ENCODE measurements at places on chromosomes 5 and 9.

GRCh38 chr5:139262742-139263445 is 30.6 kb upstream of the MATR3 start:
- DNase-seq, result peak; percentile 68

- no peak for DNase-seq
These were observed 21.2 kb downstream of the DAPK1 start for GRCh38 chr9:87518702-87519335.

- DNase-seq, result peak; percentile 47
These were observed 453 bp upstream of the CCL28 start for GRCh38 chr5:43412644-43413043.

DNA sequence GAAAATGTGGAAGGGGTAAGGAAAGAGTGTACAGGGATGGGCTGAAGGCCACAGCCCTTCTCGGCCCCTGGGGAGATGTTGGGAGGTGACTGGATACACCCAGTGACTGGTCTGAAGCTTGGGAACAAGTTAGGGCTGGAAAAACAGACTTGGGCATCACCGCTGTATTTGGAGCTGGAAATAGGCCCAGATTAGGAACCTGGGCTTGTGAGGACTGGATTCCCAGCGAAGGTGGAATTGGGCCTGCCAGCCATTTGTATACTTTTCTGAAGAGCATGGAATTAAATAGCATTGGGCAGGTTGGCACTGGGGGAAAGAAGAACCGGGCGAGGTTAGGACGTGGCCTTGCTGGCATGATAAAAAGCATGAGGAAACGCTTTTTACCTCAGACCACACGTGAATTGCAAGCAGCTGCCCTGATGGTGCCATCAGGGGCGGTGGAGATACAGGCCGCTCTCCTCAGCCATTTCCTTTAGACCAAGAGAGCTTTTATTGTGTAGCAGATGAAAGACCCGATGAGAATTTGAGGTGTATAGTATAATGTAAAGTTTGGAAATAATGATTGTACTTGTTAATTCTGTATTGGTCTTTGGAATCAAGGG is 37.8 kb downstream of the OTULIN start:
- DNase-seq, result no peak

GRCh38 chr5:6734243-6734700 is 21.0 kb downstream of the TENT4A start:
- DNase-seq, result no peak

GRCh38 chr5:9082996-9083395 is 462.9 kb downstream of the SEMA5A start:
- DNase-seq, result no peak

DNA sequence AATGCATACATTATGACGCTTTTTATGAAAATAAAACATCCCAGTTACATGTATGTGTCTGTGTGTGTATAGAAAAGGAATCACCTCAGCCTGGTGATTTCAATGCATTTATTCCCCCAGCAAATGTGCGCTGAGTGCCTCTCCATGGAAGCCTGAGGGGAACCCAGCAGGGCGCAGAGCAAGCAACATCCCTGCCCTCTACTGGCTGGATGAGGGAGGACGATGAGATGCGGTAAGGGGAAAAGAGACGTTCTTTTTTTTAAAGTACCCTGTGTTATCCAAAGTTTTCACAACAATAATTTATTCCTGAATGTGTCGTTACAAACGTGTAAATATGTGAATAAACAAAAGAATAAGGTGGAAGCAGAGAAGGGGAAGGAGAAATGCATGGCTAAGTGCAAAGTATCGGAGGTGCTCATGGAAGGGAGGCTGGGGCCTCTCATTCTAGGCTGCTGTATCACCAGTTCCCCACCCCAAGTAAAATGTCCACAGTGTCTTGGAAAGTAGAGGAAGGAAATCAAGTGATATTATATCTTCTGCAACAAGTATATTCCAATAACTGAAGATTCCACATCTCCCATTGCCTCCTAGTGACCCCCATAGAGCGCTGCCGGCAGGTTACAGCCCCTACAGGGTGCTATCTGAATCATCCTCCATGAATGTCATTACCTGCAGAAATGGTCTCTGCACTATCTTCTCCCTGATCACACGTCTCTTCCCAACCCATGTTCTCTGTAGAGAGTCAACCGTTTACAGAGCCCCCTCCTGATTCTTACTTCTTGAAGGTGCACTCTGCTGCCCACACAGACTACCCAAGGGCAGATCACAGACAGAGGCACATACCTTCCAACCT is 13.0 kb upstream of the ABLIM3 start:
- no peak for DNase-seq

DNA sequence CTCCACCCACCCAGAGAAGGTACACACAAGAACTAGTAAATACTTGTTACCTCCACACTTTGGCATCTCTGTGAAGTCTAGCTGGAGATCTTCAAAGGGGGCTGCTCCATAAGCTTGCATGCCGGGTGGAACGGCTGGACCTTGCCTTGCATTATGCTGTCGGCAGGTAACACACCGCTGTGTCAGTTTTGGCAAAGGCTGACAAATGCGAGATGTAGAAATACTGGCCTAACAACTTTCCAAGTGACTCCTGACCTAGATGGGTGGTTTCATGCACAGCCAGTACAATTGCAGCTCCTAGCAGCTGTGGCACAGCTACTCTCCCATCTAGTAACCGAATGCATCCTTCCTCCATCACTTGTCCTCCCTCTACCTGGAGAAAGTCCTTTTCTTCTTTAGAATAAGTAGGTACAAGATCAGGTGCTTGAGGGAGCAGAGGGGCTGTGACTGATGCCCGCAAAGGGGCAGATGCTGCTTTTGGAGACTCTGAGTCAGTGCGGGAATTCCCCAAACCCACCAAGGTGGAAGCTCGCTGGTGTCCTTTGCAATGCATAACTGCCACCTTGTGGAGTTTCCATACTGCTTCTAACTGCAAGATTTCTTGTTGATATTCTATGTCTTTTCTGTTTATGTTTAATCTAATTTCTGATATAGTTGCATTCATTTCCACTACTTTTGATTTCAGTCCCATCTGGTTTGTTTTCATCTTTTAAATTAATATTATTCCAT is 78.4 kb downstream of the TMEM161B start:
- DNase-seq, result no peak

GRCh38 chr9:127829205-127829906 is 25.1 kb downstream of the ENG start:
- no peak for DNase-seq

DNA sequence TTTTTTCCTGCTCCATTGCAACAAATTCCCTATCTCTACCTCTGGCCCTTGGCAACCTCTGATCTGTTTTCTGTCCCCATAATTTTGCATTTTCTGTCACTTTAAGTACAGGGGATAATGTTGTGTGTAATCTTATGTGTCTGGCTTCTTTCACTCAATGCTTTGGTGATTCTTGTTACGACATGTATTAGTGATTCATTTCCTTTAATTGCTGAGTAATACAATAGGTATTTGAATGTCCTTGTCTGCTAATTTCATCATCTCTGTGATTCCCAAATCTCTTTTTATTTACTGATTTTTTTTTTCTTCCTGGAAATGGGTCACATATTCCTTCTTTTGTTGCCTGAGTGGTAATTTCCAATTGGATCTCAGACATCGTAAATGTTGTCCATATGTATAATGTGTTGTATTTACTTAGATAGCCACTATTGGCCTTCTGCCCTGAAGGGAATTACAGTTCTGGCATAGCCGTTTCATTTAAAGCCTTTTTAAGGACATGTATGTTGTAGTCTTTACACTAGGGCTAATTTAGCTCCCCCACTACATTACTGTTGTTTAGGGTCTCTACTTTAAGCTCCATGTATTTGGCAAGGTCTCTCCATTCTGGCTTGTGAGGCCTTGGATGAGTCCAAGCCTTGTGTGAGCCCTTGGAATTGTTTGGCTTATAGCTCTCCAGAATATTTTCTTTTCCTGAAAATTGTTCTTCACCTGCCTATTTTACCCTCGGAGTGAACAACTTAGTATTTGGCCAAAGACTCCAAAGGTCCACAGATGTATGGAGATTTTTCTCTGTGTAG is 683.8 kb downstream of the LRRC70 start:
- no peak for DNase-seq

DNA sequence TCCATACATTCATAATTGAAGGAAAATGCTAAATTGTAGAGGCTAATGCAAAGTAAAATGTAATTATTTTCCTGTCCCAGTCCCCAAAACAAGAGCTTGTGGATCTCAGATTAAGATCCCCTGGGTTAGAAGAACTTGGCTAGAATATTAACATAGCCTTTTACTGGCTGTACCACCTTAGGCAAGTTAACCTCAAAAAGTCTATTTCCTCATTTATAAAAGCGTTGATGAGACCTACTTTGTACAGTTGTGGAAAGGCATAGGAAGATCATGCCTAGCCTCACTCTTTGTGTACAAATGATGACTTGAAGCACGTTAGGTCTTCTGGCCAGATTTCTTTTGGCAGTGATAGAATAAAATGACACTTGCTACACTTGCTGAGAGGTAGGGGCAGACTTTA is 97.2 kb downstream of the F2RL2 start:
- no peak for DNase-seq

- DNase-seq, result no peak
These were observed 28.2 kb downstream of the NR6A1 start for GRCh38 chr9:124742940-124743339.

Measured in NCI-H2081 (cell line).